ENCODE measurements at places on chromosomes 3 and 15.

DNA sequence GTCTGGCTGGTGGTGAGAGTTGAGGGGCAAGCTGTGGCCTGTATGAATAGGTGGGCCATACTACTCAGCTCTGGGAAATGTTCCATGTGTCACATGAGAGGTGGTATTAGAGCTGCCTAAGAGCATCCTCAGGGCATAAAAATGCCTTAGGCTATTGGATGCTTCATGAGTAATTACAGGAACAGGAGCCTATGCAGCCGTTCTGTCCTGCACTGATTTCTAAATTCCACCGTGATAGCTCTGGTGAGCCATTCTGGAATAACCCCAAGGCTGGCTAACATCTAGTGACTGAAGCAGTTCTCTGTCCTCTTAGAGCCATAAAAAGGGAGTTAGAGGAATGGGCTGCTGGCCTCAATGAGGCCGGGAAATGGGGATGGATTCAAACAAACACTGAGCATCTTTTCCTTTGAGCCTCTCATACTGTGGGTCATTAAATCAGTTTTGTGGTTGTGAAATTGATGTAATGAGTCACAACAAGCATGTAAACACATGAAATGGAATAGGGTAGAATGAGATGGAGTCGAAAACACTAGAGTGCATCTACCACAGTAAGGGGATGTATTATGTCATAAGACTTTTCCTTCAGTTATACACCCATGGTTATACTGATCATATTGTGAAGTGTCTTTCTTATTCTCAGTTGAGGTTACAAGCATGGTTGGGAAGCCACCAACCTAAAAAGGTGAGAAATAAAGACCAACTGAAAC, 41.0 kb downstream of the DGKG start:
- DNase-seq = no peak

DNA sequence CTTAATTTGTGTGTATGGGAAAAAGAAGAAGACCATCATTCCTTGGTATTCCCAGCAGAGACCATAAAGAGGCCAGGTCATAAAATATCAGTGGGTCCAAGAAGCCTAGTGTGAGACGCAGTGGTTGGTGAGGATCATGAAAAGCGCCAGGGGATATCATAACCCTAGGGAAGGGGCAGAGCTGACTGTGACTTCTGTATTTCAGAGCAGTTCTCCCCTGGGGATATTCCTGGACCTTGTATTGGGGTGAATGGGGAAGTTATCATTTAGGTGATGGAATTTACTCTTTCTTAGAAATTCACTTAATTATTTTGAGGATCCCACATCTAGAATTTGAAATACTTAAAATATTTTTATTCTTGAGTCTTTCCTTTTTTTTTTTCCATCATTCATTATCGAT, 34.9 kb upstream of the UMPS start:
- no peak for DNase-seq

GRCh38 chr3:77191640-77192039, 151.7 kb downstream of the ROBO2 start:
- no peak for DNase-seq

GRCh38 chr3:196537319-196537984, 22.3 kb upstream of the SMCO1 start:
- DNase-seq = no peak

DNA sequence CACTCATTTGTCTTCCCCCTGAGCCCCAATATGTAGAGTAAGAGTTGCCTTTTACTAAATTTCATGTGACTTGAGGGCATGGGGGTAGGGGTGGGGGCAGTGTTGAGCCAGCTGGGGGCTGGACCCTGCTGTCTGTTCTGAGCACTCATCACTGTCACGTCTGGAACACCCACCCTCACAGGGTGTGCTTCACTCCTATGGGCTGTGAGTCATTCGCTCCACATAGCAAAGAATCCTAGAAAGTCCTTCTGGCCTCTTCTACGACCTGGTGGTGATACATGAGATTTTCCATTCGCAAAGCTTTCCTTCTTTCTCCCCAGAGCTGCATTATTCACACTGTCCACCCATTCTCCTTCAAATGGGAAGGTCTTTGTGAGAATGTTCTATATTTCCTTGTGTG, 43.6 kb upstream of the MGLL start:
- no peak for DNase-seq

GRCh38 chr15:26660241-26660640, 112.6 kb downstream of the GABRB3 start:
- no peak for DNase-seq

- DNase-seq = no peak
Measured at GRCh38 chr15:52078876-52079700, 33.5 kb downstream of the BCL2L10 start.

GRCh38 chr15:72778796-72779195, 4.8 kb downstream of the ADPGK start:
- no peak for DNase-seq
